ENCODE measurements at places on chromosomes 1 and 21. TPM values are rescaled to one million over a fixed set of nuclear protein-coding genes. Genes with fewer than 3 reads are reported as not detected.

MFAP2 gene
- total RNA-seq, result not detected

NTRK1 gene
- not detected for total RNA-seq

ETS2 gene
- 27.9 TPM for total RNA-seq

CSF3R gene
- total RNA-seq, result not detected

RFX5 gene
- total RNA-seq, result 57.6 TPM

BRDT gene
- total RNA-seq, result not detected

All from M059J (cell line).